Activated naive CD4-positive, alpha-beta T cell (primary cell): ENCODE measurements at places on chromosomes 6 and 20.

GRCh38 chr6:150676344-150676743, 76.7 kb downstream of the PLEKHG1 start:
- no peak for DNase-seq

DNA sequence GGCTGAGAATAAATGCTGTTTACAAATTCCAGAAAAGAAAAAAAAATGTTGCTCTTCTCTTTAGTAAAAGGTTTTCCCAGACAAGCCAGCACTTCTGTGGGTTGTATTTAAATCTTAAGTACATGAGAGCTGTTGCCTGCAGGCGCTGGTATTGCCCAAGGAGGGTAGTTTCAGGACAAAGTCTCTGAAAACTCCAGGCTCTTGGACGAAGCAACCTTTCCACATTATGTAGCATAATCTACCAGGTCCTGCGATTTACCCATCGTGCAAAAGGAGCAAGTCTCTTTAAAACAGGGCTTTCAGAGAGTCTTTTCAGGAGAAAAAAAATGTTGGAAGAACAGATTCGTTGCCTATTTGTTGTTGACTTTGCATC, 65.6 kb downstream of the PLG start:
- no peak for DNase-seq

DNA sequence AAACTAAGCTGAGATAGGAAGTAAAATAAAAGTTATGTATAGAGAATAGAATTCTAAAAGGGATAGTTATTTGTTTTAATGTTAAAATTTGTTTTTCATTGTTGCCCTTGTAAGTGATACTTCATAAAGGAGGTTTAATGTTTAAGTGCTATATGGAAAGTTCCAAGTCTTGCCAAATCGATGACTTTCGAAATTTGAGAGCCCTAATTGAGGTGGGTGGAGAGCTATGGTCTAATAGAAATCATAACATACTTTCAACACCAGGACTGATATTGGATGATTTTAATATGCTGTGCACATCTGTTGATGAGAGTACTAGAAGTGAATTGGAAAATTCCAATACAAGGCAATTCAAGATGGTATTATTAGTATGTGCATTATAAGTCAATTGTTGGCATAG, 64.6 kb downstream of the RNF144B start:
- no peak for DNase-seq

DNA sequence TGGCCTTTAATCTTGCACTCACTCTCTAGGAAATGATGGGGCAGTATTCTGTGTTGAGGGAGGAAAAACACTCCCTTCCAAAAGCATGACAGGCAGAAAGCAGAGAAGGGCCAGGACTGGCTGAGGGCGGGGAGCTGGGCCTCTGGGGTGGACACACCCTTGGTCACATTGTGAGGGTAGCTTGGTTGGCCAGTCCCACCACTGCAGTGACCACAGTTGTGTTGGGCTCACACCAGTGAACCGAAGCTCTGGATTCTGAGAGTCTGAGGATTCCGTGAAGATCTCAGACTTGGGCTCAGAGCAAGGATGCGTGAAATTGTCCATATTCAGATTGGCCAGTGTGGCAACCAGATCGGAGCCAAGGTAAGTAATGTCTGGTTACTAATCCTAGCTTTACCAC, at the start of gene TUBB1:
TSS of gene TUBB1 (plus strand) at position 213 of the 400 bp plus-strand sequence. CDS start at position 307, 94 bp downstream.
- no peak for DNase-seq

- no peak for DNase-seq
Measured at GRCh38 chr6:156877126-156877863, 100.1 kb downstream of the ARID1B start.

- no peak for DNase-seq
Measured at GRCh38 chr6:6407071-6407741, 86.7 kb upstream of the F13A1 start.

DNA sequence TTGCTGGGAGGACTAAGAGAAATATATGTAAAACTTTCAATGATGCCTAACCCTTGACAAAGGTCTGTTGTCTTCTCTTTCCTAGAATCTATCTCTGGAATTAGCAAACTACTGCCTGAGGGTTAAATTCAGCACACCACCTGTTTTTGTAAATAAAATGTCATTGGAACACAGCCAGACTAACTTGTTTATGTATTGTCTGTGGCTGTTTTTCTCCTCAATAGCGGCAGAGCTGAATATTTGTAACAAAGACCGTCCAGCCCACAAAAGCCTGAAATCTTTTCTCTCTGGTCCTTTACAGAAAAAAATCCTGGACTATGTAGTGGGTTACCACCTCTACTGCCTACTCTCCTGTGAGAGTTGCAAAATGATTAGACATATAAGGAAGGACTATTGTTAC, 33.3 kb upstream of the SYNDIG1 start:
- no peak for DNase-seq

- DNase-seq, result no peak
Measured at GRCh38 chr6:118400098-118400497, 148.0 kb upstream of the PLN start.

DNA sequence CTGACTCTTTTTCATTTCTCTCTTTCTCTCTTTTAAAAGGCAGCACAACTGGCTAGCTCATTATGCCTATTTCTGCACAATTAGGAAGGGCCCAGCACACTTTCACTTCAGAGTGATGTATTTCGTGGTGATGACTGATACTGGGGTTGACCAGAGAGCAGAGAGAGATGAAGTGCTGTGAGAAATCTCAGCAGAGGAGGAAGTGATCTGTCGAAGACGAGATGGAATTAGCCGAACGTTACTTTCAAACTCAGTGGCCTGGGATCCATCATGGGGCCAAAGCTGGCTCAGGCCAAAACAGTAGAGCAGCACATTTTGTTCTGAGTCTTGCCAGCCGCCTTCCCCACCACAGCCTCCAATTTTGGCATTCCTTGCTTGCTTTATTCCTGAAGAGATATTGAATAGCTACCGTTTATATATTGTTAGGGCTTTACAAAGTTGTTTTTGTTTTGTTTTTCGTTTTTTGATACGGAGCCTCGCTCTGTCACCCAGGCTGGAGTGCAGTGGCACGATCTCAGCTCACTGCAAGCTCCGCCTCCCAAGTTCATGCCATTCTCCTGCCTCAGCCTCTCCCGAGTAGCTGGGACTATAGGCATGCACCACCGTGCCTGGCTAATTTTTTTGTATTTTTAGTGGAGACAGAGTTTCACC, 213.2 kb upstream of the ECI2 start:
- DNase-seq, result no peak

DNA sequence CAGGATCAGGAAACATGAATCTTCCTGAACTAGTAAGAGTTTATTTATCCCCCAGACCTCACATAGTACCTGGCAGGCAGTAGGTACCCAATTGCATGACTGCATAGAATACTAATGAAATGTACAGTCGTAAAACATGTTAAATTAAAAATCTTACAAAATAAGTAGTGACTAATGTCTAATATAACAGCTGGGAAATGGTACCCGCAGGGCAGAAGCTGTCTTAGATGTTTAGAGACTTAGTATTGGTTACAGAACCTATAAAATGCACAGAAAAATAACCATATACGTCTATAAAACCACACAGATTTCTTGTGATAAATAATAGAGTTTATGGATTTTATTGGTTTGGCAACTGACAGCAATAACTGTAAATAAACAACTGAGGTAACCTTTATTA, 139.1 kb upstream of the GMDS start:
- DNase-seq, result no peak

- no peak for DNase-seq
Measured at GRCh38 chr6:41404182-41404845, 68.9 kb downstream of the NCR2 start.

GRCh38 chr6:81834141-81834681, 81.7 kb upstream of the TENT5A start:
- DNase-seq, result no peak

GRCh38 chr6:26123675-26123946, 36.4 kb downstream of the HFE start:
- peak; percentile 36 for DNase-seq

- DNase-seq, result no peak
Measured at GRCh38 chr6:114435985-114436384, 93.2 kb upstream of the HS3ST5 start.

DNA sequence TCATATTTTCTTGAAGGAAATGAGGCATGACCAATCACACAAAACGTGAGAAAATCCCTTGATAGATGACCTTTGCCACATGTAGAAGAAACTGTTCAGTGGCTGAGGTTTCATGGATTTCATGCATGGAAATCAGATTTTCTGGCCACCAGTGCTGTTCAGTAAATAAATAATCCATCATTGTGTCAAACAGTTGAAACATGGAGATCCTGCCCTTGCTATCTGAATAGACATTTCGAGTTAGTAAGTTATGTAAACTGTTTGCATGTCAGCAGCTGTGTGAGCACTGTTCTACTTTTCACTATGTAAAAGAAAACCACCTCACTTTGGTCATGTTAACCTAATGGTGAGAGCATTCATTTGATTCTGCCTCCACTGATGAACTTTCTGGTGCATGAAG, 793.9 kb upstream of the EPHA7 start:
- no peak for DNase-seq

GRCh38 chr6:129695373-129696027, 14.5 kb downstream of the ARHGAP18 start:
- no peak for DNase-seq

- DNase-seq, result no peak
Measured at GRCh38 chr6:139452148-139452876, 77.9 kb upstream of the CITED2 start.

DNA sequence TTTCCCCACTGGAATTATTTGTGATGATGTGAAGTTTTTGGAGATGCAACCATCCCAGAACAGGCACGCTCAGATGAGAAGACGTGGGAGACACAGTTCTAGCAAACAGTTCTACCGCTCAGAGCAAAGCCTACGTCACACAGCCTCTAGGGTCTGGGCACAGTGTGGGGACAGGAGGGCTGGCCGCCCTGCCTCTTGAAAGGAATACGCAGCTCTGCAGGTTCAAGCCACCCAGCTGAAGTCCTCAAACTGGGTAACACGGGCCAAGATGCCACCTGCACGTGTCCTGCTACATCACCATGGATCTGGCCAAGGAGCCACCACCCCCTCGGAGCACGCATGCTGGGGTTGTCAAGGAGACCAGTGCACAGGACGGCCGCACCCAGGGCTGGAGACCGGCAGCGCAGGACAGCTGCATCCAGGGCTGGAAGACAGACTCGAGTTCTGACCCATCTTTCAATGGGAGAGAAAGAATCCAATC, 75.0 kb downstream of the NOL4L start:
- DNase-seq, result no peak

GRCh38 chr6:82144852-82145340, 102.6 kb downstream of the IBTK start:
- DNase-seq, result no peak

DNA sequence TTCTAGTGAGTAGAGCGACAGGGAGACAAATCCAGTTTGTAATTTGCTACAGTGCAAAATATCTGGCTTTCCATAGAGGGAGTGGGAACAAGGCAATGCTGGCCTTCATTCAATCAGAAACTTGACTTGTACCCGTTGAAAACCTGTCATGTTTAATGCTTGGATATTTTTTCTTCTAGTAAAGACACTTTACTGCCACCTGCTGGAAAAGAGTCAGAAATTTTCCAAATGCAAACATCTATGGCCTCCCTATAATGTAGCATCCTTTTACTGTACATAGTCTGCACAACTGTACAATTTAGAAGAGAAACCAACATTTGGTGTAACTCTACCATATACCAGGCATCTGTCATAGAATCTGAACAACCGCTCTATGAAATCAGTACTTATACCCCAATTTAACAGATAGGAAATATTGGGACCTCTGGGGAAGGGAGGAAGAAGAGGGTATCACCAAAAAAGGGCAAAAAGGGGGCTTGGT, 16.7 kb upstream of the TBC1D20 start:
- no peak for DNase-seq

DNA sequence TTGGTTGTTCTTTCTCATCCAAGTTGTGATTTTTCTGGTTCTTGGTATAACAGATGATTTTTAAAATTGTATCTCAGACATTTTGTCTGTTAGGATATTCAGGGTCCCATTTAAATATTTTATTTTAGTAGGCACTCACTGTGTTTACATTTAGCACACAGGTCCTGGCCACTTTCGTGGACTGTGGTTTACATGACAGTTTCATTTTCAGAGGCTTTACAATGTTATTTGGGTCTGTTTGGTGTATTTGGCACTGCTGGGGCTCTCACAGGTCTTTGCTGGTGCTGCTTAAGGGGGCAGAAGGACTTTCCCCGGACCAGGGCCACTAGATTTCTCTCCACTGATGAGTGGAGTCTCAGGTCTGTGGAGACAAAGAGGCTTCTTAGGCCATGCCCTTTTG, 75.5 kb upstream of the TGM3 start:
- DNase-seq, result no peak

- no peak for DNase-seq
Measured at GRCh38 chr20:19807191-19807945, 49.3 kb downstream of the RIN2 start.

GRCh38 chr6:49205526-49205925, 257.5 kb downstream of the MMUT start:
- DNase-seq, result no peak

GRCh38 chr20:63173552-63174191, 42.3 kb downstream of the YTHDF1 start:
- no peak for DNase-seq

DNA sequence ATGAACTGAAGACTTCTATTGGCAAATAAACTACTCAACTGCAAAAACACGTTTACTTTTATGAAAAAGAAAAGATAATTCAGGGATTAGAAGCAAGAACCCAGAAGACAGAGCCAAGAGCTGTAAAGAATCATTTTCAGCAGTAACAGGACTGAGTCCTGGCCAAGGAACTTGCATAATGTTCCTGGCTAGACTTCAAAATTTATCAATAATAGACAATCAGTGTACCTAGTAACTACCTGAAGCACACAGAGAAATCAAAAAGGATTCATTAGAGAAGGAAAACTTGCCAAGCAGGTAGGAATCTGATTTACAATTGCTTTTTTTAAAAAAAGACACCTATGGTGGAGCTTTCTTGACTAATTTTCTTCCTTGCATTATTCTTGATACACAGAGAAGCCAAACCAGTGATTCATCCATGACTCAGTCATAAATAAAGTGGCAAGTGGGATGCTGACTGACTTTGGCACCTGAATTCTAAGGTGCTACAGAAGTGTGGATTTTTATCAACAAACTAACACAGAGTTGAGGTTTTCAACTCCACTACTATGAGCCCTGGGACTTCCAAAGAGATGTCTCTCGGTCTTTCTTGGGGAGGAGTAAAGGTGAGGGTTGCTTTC, 281.3 kb downstream of the BMP7 start:
- DNase-seq, result no peak

- no peak for DNase-seq
Measured at GRCh38 chr6:7148100-7148822, 40.5 kb downstream of the RREB1 start.

GRCh38 chr6:78525976-78526375, 341.4 kb upstream of the IRAK1BP1 start:
- no peak for DNase-seq
